Right ventricle myocardium inferior (tissue), 1 donor: ENCODE measurements at places on chromosomes 5 and 9. TPM values are rescaled to one million over a fixed set of nuclear protein-coding genes. Genes with fewer than 3 reads are reported as not detected.

DNA sequence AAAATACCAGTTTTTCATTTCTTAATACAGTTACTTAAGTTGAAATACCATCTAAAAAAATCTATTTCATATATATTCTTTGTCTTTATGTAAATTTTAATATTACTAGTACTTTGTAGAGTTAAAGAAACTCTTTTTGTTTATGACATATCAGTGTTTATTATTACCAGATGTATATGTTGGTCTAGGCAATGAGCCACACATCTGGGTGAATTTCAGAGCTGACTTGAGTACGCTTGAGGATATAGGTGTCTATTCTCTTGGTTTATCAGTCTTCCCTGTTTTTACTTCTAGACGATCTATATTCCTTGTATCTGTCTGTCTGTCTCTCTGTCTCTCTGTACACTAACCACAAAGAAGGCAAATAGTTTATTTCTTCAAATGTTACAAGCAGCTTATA, 2.9 kb downstream of the SMAD5 start:
- no peak for DNase-seq

Gene WHRN
- total RNA-seq = 0.49 TPM

DNA sequence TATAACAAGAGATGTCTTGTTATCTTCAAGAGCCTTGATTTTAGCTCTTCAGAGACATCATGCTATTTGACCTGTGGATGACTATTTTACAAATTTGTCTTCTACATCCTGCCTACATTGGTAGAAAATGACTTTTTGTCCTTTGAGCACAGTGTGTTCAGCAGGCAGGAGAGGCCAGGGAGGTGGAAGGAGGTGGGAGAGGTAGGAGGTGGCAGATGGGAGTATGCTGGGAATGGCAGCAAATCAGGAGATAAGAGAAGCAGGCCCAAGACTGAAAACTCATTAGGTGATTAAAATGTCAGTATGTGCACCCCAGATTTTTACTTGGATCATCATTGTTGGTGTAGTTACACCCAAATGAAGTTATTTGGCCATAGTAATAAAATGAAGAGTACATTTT, 44.1 kb downstream of the PTPN3 start:
- no peak for DNase-seq

Gene F2RL2
- 0.14 TPM for total RNA-seq

- no peak for DNase-seq
Measured at GRCh38 chr5:56717253-56717987, 97.9 kb upstream of the MAP3K1 start.

Gene DOK3
- 4.4 TPM for total RNA-seq

GRCh38 chr9:136520053-136520540, 25.8 kb downstream of the NOTCH1 start:
- DNase-seq = no peak

Gene PCDHGA3
- total RNA-seq = 9.8 TPM

Gene DCP2
- total RNA-seq = 18.1 TPM

DNA sequence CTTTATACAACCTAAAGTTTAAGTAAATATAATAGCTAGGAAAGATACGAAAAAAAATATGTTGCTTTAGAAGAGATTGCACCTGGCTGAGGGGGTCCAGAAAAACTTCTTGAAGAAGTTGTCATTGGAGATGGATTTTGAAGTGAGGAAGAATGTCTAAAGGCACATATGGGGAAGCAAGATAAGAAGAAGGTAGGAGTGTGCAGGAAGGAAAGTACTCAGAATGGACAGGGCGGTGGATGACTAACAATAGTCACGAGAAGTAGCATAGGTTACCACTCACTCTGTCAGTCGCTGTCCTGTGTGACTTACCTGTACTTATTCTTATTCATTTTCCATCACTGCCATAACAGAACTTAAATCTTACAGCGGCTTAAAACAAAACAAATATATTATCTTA, 251.6 kb downstream of the GRIA1 start:
- no peak for DNase-seq

- no peak for DNase-seq
Measured at GRCh38 chr9:113569472-113570060, 106.0 kb downstream of the RGS3 start.
